T-helper 1 cell (primary cell): ENCODE measurements at places on chromosomes 16 and 17.

DNA sequence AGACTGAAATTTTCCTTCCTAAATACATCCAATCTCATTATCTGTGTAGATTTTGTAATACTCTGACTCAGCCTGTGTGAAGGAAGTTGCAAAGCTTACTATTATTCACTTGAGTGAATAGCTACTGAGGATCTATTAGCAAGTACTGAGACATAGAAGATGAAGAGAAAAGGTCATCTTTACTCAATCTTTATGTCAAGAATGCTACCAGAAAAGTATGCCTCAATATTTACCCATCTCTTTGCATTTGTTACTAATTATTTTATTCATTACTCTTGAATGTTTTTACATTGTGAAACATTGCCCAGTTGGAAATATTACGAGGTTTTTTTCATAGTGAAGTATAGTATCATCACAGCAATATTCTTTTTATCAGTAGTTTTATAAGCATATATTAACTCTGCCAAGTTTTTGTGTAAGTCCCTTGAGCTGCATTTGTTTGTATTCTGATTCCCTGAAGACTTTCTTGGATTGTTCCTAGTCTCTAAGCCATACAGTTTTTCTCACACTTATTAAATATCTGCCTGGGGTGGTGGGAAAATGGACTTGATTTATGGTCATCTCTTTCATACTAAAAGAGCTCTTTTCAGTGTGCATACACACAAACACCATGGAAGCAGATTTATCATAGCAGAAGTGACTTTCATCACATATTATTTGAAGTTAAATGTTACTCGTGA lies 110.4 kb downstream of the MRTFB start:
- no peak for DNase-seq

DNA sequence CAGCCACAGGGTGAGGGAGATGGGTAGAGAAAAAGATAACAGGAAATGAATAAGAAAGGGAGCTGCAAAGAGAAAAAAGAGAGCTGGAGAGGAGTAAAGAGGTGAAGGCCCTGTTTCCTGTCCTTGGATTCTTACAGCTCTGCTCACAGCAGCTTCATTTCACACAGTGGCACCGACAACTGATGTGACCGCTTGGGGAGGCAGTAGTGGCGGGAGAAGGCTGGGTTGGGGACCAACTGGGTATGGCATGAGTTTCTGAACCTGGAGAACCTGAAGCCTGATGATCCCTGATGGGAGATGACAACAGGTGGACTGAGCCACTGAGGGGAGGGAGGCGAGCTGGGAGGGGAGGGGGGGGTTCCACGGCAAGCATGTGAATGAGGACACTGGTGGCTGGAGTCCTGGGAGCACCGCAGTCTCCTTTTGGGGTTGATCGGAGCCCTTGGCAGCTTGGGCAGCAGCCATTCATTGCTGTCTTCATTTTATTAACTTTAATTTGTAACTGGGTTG lies 34.3 kb upstream of the TOB1 start:
- no peak for DNase-seq

DNA sequence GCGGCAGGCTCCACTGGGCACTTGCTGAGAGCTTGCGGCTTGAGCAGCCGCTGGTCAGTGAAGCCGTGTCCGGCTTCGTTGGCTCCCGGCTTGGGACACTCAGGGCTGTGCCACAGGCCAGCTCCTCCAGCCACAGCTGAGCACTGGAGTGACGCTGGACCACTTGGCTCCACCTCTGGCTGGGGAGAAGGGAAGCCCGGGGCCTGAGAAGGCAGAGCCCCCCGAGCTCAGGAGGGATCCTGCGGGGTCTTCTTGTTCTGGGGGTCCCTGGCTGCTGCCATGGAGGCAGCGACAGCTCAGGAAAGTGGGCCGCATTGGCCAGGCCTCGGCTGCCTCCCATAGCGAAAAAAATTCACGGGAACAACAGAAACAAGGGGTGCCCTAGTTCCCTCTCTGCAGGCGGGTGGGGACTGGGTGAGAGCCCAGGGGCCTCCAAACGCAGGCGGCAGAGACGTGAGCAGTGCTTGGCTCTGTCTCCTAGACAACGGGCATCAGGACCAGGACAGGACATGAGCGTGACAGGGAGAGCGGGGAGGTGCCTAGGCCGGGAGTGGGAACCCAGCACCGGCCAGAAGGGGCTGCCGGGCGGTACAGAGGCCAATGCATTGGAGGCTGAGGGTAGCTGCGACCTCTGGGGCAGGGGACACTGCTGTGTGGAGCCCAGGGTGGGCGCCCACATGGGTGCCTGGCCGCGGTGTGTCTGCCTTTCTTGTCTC lies 37.7 kb downstream of the SLC7A5 start:
- no peak for DNase-seq

DNA sequence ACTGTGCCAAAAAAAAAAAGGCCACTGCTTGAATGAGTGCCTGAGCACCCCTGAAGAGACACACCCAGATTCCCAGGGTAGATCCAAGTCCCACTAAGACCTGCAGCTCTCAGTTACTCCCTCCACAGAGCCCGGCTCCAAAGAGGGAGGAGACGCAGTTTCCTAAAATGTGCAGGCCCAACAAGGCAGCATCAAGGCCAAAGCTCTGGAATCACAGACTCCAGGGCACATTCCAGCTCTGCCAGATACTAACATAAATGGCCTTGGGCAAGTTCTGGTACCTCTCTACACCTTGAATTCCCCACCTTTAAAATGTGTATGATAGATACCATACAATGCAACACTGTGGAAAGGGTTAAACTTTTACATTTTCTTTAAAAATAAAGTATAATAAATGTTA lies 57.0 kb downstream of the GAS7 start:
- DNase-seq, result no peak

- DNase-seq, result no peak
Observed at GRCh38 chr16:88498576-88499208, 45.6 kb downstream of the ZFPM1 start.

GRCh38 chr16:22372882-22373661 lies 1.3 kb downstream of the CDR2 start:
- peak; percentile 54 for DNase-seq

DNA sequence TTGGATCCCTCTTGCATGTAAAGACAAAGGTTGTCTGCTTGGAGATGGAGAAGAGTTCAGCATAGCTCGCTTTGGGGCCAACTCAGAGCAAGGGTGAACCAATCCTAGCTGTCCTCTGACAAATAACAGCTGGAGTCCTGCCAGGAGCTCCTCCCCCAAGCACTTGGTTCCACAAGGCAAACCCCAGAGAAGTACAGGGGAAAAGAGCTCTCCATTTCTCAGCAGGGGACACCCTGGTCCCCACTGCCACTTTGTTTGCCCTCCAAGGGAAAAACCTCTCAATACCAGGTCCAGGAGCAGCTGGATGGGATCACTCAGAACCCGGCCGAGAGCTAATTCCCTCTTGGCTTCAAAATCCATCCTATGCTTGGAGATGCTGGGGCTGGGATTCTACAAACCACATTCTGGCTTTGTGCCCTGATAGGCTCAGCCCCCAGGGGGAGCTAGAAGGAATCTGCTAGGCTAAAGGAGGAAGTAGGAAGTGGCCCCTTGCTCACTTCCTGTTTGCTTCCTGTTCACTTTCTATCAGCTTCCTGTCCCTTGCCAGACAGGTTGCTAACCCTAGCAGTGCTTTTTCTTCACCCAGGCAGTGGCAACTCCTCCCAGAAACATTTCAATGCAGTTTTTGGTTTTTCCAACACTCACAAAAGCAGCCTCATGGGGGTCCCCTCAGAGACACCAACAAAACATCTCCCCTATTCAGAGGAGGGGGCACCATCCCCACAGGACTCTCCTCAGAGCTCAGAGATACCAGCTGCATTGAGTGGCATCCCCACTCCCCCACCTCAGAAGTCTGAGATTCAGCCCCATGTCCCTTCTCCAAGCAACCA lies 30.7 kb downstream of the CDRT4 start:
- no peak for DNase-seq

GRCh38 chr17:63685041-63685440 lies 14.9 kb downstream of the LIMD2 start:
- no peak for DNase-seq

DNA sequence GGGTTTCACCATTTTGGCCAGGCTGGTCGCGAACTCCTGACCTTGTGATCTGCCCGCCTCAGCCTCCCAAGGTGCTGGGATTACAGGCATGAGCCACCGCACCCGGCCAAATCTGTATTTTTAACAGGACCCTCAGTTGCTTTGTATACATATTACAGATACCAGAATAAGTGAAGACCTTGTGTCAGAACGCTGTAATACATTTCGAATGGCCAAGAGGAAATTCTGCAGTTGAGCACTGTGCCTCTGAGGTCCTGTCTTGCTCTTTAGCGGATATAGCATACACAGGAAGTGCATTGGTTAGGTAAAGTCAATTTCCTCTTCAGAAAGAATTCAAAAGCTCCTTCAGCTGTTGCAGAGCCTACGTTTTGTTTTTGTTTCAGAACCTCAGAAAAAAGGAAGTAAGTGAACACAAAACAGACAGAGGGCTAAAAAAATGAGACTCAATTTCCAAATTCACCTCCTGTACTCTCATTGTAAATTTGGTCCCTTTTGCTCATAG lies 15.7 kb downstream of the CRLF3 start:
- no peak for DNase-seq

GRCh38 chr17:34451313-34451712 lies 88.3 kb upstream of the CCL1 start:
- DNase-seq, result no peak

- no peak for DNase-seq
Observed at GRCh38 chr16:80938004-80938878, 68.4 kb downstream of the CMC2 start.

- DNase-seq, result no peak
Observed at GRCh38 chr16:17424771-17425170, 46.0 kb downstream of the XYLT1 start.

DNA sequence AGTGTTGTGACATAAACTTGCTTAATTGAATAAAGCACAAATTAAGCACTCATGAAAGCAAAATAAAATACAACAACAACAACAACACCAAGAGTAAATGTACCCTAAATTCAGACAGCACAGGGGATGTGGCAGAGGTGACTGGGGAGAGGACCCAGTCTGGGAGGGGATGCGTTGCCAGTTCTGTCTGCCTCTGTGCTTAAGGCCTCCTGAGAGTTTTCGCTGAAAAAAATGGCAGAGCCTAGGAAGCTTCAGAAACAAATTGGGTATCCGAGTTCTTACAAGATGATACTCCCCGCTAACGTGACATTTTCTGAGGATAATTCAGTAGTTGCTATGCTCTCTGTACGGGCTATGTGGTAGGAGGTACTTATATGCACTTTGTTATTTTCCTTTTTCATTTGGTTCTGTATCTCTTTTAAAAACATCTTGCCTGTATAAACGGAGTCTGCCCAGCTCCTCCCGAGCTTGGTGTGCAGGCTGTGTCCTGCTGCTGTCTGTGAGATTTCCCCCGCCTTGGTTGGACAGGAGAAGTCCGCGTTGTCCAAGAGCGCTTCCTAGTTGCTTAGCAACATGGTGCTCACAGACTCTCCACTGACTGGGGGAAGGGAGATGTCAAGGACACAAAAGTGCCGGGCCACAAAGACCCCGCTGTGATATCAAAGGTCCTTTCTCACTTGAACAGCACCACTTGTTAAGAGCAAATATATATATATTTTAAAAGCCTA lies 134.2 kb upstream of the CPHXL start:
- DNase-seq, result no peak

DNA sequence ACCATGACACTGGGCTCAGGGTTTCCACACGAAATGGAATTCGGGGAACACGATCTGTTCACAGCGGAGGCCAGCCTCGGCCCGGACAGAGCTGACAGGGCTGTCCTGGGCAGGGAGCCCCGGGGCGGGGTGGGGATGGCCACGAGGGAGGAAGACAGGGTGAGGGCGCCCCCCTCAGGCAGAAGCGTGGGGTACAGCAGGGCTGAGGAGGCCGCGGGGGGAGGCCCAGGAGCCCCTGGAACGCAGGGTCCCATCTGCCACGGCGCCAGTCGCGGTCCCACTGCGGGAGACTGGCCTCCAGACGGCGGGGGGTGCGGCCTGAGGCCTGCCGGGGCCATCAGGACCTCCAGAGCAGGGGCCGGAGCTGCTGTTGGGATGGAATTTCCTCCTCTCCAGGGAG lies 75.9 kb downstream of the LMF1 start:
- no peak for DNase-seq

GRCh38 chr16:19415918-19416317 lies 1.8 kb upstream of the TMC5 start:
- DNase-seq, result no peak

DNA sequence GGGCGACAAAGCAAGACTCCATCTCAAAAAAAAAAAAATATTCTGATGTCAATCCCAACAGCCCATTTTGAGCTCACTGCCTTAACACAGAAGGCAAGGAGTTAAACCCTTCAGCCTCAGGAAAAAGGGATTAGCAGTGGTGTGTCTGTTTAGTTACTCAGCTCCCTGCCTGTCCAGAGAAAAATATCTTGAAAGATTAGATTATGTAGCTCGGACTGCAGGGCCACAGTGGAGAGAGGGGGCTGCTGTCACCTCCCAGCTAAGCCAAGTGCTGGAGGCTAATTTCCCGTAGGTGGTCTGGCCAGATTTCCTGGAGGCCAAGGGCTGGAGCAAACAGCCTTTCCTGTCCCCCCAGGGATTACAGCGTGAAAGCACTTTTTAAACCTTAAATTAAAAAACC lies 50.3 kb downstream of the C16orf95 start:
- no peak for DNase-seq

GRCh38 chr17:64067657-64068056 lies 47.2 kb upstream of the ICAM2 start:
- no peak for DNase-seq

DNA sequence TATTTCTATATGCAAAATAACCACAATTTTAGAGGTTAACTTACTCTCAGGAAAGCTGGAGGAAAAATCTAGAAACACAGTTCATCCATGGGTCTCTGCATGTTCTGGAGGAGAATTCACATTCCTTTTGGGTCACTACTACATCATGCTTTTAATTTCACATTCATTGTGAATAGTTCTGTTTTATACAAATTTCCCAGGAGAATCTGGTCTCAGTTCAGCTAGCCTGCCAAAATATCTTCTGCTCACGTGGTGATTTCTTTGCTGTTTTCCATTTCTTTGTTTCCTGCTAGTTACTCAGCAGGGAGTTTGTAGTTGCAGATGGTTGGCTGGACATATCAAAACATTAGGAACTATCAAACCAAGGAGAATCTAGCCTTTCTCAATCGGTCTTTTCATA lies at the start of gene ABCA9:
ABCA9 (minus strand) TSS at position 106 of the 400 bp plus-strand sequence. CDS start 9,801 bp downstream, outside the sequence.
- no peak for DNase-seq

DNA sequence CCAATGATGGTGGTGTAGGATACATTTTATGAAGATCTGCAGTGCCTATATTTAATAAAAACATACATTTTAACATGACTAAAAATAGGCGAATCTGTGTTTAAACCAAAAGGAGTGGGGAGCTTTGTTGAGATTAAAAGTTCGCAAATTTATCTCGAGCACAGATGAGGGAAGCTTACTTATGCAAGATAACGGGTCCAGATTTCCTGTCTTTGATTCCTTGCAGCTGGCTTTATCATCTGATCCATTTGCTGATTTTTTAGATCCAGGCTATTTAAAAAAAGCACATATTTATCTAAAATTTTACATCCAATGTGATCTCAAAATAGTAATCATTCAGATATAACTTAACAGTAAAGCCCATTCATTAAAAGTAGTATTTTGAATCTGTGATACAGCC lies 57.0 kb upstream of the INTS2 start:
- DNase-seq, result no peak

GRCh38 chr16:67163999-67164558 lies 466 bp upstream of the HSF4 start:
- no peak for DNase-seq
